H7 (cell line): ENCODE measurements at places on chromosomes 7 and 10.

- DNase-seq = no peak
These were observed 79.1 kb downstream of the NAMPT start for GRCh38 chr7:106205621-106206222.

- no peak for DNase-seq
These were observed 1.8 kb downstream of the PNLIPRP3 start for GRCh38 chr10:116429288-116429977.

- peak; percentile 42 for DNase-seq
These were observed 5.7 kb downstream of the GIGYF1 start for GRCh38 chr7:100688326-100688860.

- DNase-seq = no peak
These were observed 120.2 kb upstream of the RAB18 start for GRCh38 chr10:27383595-27384542.

DNA sequence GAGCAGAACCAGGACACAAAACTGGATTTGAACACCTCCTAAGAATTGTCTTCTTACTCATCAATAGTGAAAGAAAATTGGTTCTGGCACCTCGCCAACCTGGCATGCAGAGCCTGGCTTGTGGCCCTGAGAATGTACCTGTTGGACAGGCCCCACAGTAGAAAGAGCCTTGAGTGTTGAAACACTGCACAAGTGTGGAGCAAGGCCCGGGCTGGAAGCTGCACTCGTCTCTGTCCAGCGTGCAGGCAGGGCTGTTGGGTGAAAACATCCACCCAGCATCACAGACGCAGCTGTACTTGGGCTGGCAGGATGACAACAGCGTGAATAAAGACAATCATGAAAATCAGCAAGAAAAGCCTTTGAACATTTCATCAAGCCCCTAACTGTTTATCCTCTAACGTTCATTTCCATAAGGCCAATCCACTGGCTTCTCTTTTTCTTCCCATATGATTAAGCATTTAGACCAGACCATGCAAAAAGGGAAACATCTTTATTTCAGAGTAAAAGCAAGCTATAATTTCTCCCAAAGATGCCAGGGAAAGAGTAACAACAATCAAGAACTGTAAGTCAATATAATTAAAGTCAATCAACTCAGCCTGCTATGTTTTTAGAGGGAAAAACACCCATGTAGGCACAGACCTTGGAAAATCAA, 15.6 kb downstream of the CUBN start:
- no peak for DNase-seq

- no peak for DNase-seq
These were observed 310.9 kb downstream of the CCDC3 start for GRCh38 chr10:12690525-12691126.

DNA sequence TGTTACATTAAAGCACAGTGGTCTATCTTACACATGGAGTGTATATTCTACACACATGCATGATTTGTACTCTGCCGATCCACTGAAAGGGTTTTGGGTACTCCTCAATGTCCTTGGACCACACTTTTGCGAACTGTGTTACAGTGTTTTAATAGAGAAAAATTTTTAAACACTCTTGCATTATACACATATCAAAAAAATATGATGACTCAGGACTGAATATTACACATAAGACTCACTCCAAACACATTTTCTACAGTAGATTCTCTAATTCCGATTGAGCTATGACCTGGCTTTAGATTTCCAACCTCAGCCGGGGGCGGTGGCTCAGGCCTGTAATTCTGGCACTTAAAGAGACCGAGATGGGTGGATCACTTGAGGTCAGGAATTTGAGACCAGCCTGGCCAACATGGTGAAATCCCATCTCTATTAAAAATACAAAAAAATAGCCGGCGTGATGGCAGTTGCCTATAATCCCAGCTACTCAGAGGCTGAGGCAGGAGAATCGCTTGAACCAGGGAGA, 222.4 kb downstream of the CACNA2D1 start:
- no peak for DNase-seq

DNA sequence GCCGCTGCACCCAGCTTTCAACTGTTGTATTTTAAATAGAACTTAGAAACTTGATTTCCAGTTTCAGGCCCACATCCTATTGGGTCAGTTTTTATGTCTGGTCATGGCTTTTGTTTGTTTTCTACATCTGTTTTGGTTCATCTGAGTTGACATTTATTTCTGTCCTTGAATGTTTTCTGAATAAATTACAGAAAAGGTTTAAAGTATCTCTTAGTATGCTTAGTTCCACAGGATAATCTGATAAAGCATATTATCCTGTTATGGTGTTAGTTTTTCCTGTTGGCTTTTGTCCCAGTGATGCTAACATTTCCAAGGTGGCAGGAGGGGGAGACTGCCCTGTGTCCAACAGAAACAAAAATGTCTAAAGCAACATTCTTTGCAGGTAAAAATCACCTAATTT, 733.2 kb downstream of the INHBA start:
- no peak for DNase-seq

GRCh38 chr7:35731349-35731748, 36.4 kb upstream of the HERPUD2 start:
- no peak for DNase-seq

- DNase-seq = no peak
These were observed 70.1 kb downstream of the MCU start for GRCh38 chr10:72762042-72762441.

DNA sequence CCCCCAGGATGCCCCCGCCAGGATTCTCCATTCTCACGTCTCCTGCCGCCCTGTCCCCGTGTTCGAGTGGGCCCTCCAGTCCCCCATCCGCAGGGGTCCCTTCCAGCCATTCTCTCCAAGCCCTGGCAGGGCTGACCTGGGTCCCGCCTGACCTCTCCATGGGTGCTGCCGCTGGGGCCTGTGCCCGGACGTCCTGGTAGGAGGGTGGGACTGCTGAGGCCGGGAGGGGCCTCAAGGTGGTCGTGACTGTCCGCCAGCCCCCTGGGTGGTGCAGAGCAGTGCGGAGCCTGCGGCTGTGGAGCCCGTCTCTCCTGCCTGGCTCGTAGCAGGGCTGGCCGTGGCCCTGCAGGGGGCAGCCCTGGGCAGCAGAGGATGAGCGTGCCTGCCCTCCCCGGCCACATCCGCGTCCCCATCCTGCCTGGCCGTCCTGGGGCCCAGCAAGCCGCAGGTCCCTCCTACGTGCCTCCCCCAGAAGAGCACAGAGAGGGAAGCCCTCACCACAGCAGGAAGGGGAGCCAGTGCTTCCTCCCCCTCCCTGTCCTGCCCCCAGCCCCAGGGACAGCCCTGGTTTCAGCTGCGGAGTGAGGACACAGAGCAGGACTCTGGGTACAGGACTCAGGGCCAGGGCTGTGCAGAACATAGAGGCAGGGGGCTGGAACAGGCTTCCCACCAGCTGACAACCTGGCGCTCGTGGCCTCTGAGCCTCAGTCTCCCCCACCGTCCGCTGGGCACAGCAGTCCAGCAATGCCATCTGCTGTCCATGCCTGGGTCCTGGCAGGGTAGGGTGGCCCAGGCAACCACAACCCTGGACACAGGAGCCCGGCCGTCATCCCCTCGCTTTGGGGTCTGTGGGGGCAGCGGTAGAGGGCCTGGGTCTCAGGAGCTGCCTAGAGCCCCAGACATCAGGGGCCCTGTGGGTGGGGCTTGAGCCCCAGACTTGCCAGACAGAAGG, 1.5 kb upstream of the GRIFIN start:
- DNase-seq = peak; percentile 98

GRCh38 chr7:4681886-4682620, at the start of gene FOXK1:
Gene FOXK1, plus strand, starts transcription at chr7:4682295. Its CDS starts 14 bp downstream, at chr7:4682309.
- DNase-seq = peak; percentile 95

- DNase-seq = peak; percentile 37
These were observed 34.5 kb downstream of the CRHR2 start for GRCh38 chr7:30647589-30648364.

DNA sequence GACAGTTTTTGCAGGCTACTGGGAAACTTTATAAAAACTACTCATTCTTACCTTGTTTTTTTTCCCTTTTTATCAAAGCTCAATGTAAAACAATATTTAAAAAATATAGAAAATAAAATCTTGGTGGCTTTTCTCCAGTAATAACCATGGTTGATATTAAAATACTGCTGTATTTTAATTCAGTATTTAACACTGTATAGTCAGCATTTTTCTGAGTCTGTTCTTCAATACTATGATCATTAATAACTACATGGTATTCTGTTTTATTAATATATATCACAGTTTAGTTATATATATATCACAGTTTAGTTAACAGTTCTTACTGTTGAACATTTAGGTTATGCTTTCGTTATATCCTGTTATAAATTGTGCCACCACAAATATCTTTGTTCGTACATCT, 78.4 kb downstream of the SRI start:
- no peak for DNase-seq

- DNase-seq = no peak
These were observed 133.6 kb downstream of the FANK1 start for GRCh38 chr10:126029999-126030398.

GRCh38 chr10:131775433-131775832, 125.4 kb upstream of the PPP2R2D start:
- DNase-seq = no peak

- DNase-seq = no peak
These were observed 667.8 kb downstream of the PCDH15 start for GRCh38 chr10:54133203-54133602.

- DNase-seq = no peak
These were observed 506.0 kb downstream of the POM121L12 start for GRCh38 chr7:53541475-53541874.

DNA sequence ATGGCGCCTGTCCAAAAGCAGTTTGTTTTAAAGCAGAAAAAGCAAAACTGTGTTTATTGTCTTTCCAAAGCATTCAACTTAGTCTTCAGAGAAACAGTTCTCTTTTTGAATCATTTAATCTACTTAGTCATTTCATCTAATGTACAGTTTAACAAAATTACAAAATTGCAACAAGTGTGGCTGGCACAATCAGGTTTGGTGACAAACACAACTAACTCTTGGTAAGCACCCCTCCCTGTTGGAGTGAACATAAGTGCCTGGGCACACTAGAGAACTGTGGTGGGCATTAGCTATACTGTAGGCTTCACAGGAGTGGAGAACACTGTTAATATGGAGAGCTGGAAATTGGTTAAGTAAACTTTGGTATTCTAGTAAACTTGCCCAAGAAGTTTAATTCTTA, 6.9 kb downstream of the CREM start:
- no peak for DNase-seq

DNA sequence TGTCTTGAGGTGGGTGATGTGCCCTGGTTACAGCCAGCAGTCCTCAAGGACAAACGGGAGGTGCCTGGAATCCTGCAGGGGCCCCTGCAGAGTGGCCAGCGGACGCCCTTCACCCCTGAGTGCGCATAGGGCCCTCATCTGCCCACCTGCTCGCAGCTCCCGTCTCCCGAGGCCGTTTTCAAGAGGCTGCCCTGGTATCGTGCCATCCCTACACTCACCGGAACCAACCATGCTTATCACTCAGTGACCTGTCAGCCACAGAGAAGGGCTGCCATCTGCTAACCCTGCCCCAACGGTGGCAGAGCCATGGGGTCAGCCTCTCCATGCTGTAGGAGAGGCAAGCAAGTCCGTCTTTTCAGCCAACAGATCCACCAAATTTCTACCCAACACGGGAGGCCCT, 122.0 kb downstream of the FAM53B start:
- DNase-seq = no peak

GRCh38 chr10:86956195-86956847, 1.1 kb downstream of the MMRN2 start:
- no peak for DNase-seq

GRCh38 chr7:125065001-125065400, 135.4 kb upstream of the POT1 start:
- no peak for DNase-seq

GRCh38 chr10:58565271-58565670, 52.6 kb downstream of the BICC1 start:
- no peak for DNase-seq

GRCh38 chr10:77724820-77725219, 87.2 kb upstream of the KCNMA1 start:
- no peak for DNase-seq

DNA sequence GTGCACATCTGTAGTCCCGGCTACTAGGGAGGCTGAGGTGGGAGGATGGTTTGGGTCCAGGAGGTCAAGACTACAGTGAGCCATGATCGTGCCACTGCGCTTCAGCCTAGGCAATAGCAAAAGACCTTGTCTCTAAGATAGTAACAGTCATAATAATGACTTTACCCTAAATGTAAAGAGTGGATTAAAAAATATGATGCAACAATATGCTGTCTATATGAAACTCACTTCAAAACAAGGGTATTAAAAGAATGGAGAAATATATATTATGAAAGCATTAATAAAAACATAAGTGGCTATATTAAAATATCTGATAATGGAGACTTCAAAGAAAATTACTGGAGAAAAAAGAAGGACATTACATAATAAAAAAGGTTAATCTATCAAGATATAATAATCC, 5.7 kb downstream of the GNA12 start:
- DNase-seq = no peak

GRCh38 chr7:34655384-34655783, 2.6 kb upstream of the NPSR1 start:
- DNase-seq = no peak

DNA sequence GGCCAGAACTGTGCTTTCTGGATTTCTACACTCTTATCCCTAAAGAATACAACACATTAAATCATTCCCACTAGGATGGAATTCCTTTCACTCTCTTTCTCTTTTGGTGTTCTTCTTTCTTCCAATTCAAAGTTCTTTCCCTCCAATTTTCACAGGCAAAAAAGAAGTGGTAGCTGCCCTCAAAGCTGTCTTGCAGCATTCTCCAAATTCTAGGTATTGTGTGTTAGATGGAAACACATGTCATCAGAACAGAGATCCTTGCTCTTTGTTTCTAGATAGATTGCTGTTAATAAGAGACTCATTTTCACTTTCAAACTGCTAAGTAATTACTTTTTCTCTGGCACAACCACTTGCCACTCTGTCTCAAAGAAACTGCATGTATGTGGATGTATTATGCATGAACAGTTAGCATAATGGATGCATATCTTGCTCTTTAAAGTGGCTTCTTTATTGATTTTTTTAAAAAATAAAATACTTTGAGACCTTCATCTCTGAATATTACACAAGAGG, 31.0 kb downstream of the SHTN1 start:
- DNase-seq = no peak

DNA sequence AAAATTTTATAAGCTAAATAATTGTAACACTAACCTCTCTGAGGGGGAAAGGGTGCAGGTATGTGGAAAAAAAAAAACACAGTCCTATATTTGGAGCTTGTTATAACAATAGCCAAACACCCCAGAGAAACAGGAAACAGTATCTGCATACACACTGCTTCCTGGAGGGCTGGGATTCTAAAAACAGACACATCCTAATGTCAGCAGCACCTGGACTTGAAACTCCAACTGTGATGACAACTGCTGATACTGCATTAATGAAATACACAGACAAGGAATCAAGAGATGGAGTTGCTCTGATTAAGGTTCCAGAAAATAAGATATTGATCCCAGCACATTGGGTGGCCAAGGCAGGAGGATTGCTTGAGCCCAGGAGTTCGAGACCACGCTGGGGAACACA, 9.3 kb downstream of the DAGLB start:
- no peak for DNase-seq

GRCh38 chr7:516606-517456, 2.8 kb downstream of the PDGFA start:
- DNase-seq = peak; percentile 83

GRCh38 chr10:49310460-49310859, 11.5 kb downstream of the C10orf71 start:
- DNase-seq = no peak
